Left lung (tissue), 14 donors: ENCODE measurements at places on chromosomes 5 and 9. TPM values are rescaled to one million over a fixed set of nuclear protein-coding genes. Genes with fewer than 3 reads are reported as not detected.

DIPK1B gene
- 32.3 TPM for polyA plus RNA-seq

RHOBTB3 gene
- polyA plus RNA-seq = 56.5 TPM

TLX3 gene
- not detected for polyA plus RNA-seq

MLANA gene
- polyA plus RNA-seq = 1.1 TPM

SOHLH1 gene
- not detected for polyA plus RNA-seq

PCDHA9 gene
- polyA plus RNA-seq = 0.11 TPM

C9 gene
- polyA plus RNA-seq = not detected

IL13 gene
- polyA plus RNA-seq = 0.16 TPM

ADAMTS16 gene
- polyA plus RNA-seq = 1.6 TPM

AFF4 gene
- 59.5 TPM for polyA plus RNA-seq

GDNF gene
- polyA plus RNA-seq = not detected

CD274 gene
- polyA plus RNA-seq = 1.0 TPM

SMIM32 gene
- 0.59 TPM for polyA plus RNA-seq

MELK gene
- 23.5 TPM for polyA plus RNA-seq

FCN2 gene
- not detected for polyA plus RNA-seq

GAS1 gene
- 25.6 TPM for polyA plus RNA-seq

IER5L gene
- 9.6 TPM for polyA plus RNA-seq

SV2C gene
- 0.40 TPM for polyA plus RNA-seq

FBN2 gene
- polyA plus RNA-seq = 64.3 TPM

C9orf153 gene
- polyA plus RNA-seq = 0.37 TPM

OGN gene
- 153 TPM for polyA plus RNA-seq

CYLC2 gene
- not detected for polyA plus RNA-seq

FAM163B gene
- 2.7 TPM for polyA plus RNA-seq

ATOSB gene
- 14.1 TPM for polyA plus RNA-seq

PALM2AKAP2 gene
- polyA plus RNA-seq = 27.3 TPM

KCNV2 gene
- polyA plus RNA-seq = 0.17 TPM

OTP gene
- not detected for polyA plus RNA-seq

RNF224 gene
- 3.9 TPM for polyA plus RNA-seq

NIPSNAP3A gene
- 49.9 TPM for polyA plus RNA-seq

OLFML2A gene
- 47.4 TPM for polyA plus RNA-seq
